ENCODE measurements at places on chromosomes 1 and 21.

DNA sequence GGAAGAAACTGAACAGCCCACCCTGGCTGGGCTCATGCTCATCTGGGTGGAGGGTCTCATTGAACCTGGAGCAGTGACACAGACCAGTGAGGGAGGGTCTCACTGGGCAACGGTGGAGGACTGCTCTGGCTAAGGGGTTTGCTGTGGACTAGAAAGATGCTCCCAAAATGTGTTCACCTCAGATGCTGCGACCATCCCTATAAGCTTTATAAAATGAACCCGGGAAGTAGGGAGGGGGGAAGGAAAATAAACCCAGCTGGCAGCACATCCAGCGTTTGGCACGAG, 34.5 kb upstream of the LBR start:
- DNase-seq, result no peak

- no peak for DNase-seq
Measured at GRCh38 chr1:56451491-56451890, 127.9 kb downstream of the PLPP3 start.

DNA sequence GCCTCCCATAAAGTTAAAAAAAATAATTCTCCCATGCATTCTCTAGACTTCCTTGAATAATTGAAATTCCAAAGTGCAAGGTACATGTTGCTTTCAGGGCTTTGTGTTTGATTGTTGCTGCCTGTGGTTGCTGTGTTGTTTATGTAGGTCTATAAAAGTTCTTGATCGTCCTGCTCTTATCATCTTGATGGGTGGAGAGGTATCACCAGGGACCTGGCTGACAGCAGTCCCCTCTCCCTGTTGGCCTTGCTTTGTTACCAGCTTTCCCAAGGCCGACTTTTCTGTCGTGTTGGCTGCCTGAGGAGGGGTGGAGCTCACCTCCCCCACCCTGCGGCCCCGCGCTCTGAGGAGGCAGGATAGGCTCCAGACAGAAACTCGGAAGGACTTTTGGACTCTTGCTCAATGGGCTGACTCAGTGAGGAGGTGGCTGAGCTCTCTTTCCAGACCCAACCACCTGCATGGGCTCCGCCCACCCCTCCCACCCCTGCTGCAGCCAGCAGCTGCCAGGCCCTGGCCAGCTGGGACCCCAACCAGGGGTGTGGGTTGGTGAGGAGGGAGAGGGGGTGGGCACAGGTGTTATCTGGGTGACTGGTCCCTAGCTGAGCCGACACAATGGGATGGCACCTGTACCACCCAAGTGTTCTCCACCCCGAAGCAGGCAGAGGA, 2.0 kb downstream of the INAVA start:
- DNase-seq, result no peak

GRCh38 chr1:40664167-40664537, 1.3 kb downstream of the RIMS3 start:
- no peak for DNase-seq

DNA sequence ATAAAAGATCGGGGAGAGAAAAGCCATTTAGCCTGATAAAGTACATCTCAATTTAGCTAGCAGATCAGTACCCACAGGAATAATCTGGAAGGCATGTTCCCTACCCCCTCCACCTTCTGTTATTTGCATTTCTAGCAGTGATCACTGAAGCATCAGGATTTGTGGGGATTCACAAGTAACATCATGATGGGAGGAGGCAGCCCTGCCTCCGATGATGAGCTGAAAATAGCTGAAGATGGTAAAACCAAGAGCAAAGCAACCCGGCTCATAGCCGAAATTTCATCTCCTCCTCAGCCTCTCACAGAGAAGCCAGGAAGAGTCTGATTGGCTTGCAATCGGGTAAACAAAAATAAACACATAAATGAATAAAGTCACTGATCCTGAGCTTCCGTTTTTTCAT, 2.4 kb downstream of the CCSAP start:
- DNase-seq, result no peak

DNA sequence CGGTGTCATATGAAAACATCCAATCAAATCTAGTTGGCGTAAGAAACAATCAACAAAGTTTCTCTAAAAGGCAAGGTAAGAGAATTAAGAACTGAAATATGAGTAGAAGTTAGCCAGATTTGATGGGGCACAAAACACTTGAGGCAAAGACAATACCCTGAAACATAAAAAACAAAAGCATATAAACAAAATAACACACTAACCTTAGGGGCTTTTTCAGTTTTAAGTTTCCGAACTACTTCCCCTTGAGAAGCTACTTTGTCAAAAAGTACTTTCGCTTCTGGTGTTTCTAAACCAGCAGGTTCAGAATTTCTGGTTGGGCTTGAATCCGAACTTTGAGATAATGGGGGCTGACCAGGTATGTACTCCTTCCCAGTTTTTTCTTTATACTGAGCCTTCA, 57.9 kb downstream of the EPRS1 start:
- DNase-seq, result no peak

DNA sequence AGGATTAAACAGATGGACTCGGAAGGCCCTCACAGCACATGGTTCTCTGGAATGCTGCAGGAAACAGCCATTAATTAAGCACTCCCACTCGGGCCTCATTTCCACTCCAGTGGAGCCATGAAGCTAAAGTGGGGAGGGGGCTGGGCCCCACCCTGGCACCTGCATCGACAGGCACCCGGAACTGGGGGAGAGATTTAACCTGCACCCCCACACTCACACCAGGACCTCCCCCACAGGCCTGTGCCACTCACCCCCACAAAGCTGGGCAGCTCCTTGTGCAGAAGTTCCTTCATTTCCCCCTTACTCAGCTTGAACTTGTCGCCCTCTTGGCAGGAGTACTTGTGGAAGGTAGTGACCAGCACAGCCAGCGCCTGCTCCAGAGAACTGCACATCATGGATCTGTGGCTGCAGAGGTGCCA, 2.2 kb downstream of the S100A2 start:
- DNase-seq, result no peak

DNA sequence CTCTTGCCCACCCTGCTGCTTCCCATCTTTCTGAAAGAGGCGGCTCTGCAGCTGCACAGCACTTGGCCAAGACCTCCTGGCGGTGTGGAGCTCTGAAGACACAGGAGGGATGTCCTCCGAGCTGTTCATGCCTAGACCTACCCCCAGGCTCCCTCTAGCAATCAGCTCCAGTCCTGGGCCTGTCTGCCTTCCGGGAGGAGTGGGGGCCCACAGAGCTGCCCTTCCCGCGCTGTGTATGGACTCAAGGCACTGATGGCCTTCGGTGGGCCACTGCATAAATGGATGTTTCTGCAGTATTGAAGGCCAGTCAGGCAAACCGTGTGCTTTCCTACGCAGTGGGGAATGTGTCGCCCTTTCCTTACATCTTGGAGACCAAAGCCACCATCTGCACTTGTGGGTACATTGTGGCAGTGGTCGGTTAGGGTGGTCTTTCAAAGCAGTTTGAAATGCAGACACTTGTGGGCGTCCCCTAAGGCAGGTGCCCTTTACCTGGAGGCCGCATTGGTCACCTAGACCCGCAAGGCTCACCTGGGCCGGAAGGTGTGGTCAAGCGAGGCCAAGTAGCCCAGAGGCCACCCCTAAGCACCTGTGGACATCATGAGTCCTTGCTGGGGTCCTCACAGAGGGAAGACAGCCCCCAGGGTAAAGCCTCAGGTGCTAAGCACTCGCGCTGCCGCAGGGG, 912 bp upstream of the PKNOX1 start:
- no peak for DNase-seq

DNA sequence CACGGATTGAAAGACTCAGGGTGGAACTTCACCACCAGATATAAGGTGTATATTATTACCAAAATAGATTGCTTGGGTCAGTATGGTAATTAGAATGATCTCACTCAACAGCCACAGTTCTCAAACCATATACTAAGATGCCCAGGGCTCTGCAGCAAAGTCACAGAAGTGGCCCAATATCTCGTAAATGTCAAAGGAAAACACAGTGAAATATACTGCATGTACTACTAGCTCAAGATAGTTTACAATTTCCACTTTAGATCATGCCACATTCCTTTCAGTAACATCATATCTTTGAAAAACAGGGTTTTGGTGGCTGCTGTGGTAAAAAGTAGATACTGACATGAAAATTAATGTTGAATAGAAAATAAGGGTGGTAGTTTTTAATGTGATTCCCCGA, 180.3 kb upstream of the ATP1B1 start:
- DNase-seq, result no peak

DNA sequence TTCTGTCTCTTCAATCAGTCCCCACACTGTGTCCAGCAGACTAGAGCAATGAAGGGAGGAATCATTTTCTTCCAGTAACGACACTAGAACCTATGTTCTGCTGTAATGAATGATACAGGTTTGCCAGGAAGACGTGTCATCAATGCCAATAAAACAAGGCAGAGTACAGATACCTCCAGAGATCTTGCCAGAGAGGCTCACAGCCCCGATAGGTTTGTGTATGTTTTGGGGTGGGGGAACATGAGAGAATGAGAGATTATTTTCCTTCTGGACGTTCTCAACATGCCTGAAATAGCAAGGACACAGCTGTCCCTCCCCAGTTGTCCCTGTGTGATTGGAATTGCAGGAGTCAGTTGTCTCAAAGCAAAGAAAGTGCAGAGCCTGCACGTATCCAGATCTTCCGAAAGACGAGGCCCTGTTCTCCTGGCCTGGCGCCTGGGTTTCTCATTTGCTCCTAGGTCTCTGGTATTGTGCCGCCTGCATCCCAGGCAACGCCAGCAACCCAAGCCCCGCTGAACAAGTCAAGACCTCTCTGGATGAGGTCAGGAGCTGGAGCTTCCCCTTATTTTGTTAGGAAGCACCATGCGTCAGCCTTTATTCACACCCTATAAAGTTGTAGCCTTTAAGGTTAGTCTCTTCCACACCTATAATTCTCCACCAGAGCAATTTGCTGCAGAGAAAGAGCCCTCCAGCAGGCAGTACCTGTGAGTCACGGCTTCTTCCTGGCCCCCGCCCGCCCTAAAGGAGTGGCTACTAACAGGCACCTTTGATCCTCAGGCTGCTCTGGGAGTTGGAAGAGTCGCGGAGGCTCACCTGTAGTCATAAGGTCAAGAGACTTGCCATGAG, 130.5 kb downstream of the TOMM20 start:
- DNase-seq, result no peak

DNA sequence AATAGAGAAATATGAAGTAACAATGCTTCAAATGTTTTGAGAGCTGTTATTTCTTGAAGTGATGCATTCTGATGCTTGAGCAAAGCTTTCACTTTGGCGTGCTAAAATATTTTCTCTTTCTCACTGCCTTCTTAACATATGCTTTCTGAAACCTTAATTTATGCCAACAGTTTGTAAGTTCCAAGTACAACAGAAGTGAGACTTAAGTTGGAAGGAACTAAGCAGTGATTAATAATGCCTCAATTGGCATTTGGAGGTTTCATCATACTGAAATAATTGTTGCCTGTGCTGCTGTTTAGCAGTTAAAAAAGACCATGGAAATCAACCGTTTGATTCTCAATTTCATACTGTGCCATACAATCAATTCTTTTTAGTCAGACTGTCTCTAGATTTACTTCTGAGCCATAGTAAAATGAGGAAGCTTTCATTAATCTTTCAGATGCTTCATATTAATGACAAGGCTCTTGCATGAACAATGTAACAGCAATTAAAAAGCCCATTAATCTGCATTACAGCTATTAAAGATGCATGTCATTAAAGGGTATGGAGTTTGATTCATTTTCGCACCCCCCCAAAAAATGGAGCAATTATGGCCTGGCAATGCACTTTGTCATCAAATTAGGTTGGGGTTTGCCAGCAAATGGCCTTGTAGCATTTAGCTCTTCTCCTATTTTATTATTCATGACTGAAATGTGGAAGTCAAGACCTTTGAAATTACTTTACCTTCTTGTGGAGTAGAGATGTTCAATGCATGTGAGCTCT, 375.3 kb downstream of the USH2A start:
- DNase-seq, result no peak

DNA sequence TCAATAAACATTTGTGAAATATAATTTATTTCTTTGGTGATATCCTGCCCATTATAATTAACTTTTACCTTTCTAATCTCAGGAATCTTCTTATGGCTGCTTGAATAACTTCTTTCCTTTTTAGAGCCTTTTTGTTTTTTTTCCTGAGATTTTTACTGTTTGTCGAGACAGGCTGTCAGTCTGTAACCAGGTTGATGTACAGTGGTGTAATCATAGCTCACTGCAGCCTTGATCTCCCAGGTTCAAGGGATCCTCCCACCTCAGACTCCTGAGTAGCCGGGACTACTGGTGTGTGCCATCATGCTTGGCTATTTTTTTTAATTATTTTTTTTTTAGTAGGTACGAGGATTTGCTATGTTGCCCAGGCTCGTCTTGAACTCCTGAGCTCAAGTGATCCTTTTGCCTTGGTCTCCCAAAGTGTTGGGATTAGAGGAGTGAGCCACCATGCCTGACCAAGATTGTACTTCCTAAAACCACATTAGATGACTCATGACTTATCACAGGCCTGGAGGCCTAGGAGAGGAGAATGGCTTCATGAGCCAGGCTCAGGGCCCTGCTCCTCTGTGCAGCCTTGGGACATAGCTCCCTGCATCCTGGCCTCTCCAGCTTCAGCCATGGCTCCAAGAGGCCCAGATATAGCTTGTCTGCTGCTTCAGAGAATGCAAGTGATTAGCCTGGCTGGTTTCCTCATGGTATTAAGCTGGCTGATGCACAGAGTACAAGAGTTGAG, 48.6 kb downstream of the CTH start:
- no peak for DNase-seq

DNA sequence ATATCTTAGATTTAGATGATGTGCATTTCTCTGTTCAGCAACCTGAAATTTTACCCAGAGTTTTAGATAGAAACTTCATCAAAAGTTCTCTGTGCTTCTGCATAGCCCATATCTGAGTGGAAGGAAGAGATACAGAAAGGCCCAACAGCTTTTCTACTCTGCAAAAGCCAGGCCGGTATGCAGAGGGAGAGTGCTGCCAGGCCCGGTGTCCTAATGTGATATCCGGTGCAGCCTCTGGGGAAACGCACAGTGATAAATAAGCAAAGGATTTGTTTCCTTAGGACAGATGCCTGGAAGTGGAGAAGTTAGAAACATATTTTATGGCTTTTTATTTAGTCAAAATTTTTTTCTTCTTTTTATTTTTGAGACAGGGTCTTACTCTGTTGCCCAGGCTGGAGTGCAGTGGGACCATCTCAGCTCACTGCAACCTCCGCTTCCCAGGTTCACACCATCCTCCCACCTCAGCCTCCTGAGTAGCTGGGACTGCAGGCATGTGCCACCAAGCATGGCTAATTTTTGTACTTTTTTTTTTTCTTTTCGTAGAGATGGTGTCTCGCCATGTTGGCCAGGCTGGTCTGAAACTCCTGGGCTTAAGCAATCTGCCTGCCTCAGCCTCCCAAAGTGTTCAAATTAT, 145.8 kb downstream of the PATJ start:
- no peak for DNase-seq

Data from CD4-positive, alpha-beta T cell treated with Interleukin-12 subunit alpha and Interleukin-12 subunit beta, for 1 hour (primary cell).